ENCODE measurements at places on chromosomes 13 and 19.

DNA sequence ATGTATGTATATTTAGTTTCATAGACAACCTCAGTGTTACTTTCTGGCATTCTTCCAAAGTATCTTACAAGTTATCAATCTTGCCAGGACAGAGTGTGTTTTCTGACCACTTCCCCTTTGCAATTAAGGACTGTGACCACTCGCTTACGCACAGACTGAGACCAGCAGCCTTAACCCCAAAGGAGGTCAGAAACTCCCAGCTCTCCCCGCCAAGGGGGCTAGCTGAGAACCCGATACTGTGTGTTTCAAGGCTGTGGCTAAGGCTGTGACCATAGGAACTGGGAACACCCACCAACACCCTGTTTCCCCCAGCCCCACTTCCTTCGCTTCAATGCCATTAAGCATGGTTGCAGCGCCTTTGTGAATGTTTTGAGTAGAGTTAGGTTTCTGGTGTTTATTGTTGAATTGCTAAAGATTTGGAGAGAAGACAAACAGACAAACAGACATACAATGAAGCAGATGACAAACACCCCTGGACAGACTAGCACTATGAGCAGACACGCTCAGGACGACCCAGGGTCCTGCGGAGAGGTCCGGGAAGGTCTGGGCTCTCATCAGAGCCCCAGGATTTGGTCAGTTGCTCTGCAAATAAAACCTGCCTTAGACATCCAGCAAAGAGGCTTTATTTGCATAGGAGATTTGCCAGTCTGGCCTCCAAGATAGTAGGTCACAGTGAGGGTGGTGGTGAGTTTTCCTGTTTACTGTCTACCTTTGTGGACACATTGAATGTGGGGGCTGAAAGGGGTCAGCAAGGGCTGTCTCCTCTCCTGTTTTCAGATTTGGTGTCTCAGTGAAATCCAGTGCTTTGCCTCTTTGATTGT is 25.0 kb upstream of the TNFSF11 start:
- no peak for DNase-seq

DNA sequence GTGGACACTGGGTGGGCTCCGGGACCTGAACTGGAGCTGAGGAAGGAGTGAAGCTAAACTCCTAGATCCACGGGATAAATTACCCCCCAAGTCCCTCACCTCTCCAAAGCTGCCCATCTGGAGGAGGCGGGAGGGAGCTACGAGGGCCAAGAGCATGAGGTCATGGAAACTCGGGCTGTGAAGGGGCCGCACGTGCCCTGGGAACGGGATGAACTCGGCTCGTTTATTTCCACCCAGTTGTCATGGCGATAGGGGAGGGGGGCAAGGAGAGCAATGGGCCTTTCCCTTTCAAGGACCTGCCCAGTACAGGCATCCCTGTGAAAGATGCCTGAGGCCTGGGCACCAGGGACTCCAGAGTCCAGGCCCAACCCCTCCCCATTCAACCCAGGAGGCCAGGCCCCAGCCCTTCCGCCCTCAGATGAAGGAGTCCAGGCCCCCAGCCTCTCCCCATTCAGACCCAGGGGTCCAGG is 3.8 kb downstream of the PPP1R12C start:
- DNase-seq: no peak

- DNase-seq: no peak
Measured at GRCh38 chr13:71875823-71876222, 8.8 kb upstream of the DACH1 start.

GRCh38 chr13:55029280-55029679 is 2000.7 kb downstream of the OLFM4 start:
- DNase-seq: no peak

- DNase-seq: no peak
Measured at GRCh38 chr13:76383676-76384461, 502.3 kb downstream of the KCTD12 start.

Data from stimulated activated CD4-positive, alpha-beta T cell treated with anti-CD3 and anti-CD28 coated beads, Interleukin-1b, Interleukin-23, amount 100 ng/mL, for 24 hours (primary cell).